Occipital lobe (tissue), 3 donors: ENCODE measurements at places on chromosomes 12 and 14.

DNA sequence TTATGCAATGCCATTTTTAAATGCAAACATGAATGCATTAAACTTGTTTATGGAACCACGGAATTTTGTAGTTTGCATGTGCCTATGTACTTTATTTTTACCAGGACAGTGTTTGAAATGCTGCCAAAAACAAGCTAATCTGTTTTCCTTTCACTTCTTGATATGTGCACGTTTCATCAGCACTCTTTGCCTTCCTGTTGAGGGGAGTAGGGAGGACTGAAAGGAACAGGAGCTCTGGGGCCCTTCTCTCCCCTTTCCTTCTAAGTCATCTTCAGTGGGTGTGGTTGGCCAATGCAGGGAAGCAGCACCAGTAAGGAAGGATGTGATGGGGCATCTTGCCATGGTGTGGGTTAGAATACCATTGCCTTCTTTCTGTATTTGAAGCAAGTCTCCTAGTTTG is 12.1 kb upstream of the PPP4R4 start:
- no peak for DNase-seq

DNA sequence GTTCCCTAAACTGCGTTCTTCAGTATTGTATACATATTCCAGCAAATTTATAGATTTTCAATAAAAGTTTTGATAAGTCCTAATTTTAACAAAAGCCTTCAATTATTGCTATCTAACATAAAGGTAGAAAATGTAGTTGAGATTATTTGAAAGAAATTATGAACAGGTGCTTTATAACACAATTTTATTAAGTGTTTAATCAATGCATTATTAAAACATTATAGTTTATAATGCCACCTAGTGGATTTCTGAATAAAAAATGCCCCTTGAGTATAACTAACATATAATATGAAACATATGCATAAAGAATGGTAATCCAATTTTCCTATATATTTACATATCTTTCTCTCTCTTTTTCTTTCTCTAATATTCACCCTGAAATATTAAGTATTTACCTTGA is 515.3 kb downstream of the SLC6A15 start:
- no peak for DNase-seq

DNA sequence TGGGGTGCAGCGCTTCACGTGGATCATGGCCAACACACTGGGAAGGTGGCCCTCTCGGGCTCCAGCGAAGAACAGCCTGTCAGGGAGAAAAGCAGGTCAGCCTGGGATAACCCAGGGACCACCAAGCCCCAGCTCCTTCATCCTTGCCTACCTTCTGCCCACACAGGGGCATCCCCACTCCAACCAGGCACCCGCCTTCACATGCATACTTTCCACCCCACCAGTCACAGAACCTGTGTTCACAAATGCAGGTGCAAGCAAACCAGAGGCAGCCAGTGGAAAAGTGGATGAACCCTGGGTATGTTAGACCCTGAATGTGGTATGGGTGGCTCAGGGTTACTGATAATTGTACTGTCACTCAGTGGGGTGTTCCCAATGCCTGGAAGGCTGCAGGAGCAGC is 12.4 kb upstream of the CEBPE start:
- no peak for DNase-seq

- peak; percentile 23 for DNase-seq
Measured at GRCh38 chr14:89911010-89911919, 43.3 kb downstream of the EFCAB11 start.

DNA sequence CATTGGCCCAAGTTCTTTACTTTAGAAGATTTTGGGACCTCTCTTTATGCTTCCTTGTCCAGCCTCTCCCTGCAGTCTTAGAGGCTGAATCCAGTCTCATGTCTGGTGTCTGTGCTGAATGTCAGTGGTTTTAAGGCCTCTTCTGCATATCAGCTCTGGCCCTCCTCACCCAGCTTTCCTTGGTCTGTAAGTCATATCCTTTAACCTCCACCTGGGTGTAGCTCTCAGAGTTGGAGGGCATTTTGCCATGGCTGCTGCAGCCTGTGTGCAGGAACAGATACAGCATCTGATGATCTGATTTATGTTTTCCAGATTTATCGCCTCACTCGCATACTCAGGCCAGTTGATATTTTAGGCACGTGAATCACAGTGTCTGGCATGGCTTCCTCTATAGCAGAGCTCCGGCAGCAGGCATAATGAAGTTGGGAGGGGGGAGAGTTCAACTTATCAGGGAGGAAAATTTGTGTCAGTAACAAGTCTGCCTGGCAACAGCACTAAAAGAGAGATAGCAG is 335.0 kb downstream of the PCNX1 start:
- DNase-seq = peak; percentile 54

DNA sequence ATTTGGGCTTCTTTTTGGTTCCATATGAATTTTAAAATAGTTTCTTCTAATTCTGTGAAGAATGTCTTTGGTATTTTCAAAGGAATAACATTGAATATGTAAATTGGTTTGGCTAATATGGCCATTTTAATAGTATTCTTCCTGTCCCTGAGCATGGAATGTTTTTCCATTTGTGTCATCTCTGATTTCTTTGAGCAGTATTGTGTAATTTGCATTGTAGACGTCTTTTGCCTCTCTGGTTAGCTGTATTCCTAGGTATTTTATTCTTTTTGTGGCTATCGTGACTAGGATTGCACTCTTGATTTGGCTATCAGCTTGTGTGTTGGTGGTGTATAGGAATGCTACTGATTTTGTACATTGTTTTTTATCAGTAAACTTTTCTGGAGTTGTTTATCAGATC is 601.9 kb downstream of the SNAPC1 start:
- DNase-seq = no peak

DNA sequence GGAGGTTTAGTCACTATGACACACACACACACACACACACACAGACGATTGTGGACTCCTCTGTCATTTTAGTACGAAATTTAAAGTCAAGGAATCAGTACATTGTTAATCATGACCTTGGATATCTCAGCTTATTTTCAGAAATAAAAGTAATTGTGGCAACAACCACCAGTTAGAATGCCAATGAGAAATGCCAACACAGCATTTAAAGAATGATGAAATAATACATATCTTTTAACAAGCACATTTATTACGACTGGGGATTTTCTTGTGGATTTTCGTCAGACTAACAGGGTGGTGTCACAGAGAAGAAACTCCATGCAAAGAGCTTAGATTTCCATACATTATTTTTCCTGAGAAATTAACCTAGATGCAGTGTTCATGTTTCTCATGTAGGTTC is 1289.4 kb downstream of the AACS start:
- no peak for DNase-seq

DNA sequence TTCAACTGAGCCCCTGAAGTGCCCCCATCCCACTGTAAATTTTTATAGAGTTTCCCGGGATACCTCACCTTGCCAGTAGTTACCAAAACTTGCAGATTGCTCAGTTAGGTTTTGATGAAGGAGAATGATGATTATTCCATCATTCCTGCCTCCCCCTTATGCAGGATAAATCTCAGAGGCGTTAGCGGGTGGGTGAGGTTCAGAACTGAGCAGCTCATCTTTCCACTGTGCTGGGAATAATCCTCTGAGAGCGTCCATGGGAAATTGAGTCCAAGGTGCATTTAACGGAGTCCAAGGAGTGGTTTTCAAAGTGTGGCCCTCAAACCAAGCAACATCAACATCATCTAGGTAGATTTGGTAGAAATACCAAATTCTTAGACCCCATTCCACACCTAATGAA is 18.7 kb downstream of the ACSM4 start:
- no peak for DNase-seq

DNA sequence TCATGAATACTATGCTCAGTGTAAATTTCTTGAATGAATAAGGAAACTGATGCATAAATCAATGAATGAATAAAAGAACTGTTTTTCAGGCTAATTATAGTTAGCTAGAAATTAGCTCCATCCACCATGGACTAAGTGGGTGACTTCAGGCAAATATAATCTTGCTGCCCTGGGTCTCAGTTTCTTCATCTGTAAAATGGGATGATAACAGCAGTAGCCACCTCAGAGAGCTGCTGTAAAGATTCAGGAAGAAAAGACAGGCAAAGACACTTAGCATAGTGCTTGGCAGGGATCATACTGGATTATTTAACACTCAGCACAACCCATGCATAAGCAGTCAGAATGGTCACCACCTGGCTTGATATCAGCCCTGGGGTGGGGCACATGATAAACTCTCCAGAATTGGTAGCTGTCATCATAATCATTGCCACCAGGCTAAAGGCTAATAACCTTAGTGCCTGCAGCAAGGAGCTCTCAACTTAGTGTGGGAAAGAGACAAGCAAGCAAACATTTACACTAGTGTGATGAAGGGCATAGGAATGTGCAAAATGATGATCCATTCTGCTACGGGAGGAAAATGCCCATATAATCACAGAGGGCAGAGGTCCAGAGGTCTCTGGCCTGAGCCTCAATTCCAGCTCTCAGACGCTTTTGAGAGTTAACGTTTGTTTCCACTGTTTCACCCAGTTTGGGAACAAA is 234.7 kb upstream of the TBX3 start:
- no peak for DNase-seq

- no peak for DNase-seq
Measured at GRCh38 chr12:108568338-108569154, 6.2 kb downstream of the ISCU start.

- no peak for DNase-seq
Measured at GRCh38 chr14:95796788-95797187, 79.8 kb upstream of the TUNAR start.

DNA sequence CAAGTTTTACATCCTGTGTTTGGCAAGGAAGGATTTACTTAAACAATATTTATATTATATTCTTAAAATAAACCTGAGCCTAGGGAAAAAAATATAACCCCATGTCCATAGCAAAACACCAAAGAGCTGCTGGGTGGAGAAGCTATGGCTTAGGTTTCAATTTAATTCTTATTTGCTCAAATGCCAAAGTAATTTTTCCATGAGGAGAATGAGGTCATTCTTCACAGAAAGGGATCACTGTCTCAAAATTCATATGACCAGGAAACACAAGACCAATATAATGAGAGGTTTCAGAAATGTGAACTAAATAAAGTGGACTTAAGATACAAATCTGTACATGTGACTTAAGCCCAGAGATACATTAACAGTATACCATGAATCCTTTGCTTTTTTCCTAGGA is 195.0 kb downstream of the PHLDA1 start:
- no peak for DNase-seq

GRCh38 chr12:40312196-40312595 is 87.4 kb downstream of the LRRK2 start:
- DNase-seq = no peak

GRCh38 chr14:81450100-81450531 is 50.0 kb upstream of the STON2 start:
- DNase-seq = no peak

DNA sequence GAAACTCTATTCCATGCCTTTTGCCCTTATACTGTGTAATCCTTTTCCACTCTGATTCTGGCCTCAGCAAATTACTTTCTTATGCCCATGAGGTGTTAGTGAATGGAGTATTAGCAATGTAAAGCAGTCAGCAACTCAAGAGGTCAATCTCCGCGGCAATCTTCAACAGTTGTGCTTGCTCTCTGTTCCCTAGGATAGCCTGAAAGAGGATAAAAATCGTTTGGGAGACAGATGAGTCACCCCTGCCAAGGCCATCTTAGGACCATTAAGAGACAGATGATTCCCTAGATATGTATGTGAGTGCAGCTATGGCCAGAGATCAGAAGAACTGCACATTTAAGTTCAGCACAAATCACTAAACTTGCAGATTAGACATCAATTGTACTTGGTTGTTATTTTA is 1145.8 kb downstream of the GALC start:
- DNase-seq = no peak

- DNase-seq = no peak
Measured at GRCh38 chr14:74983343-74983742, 19.4 kb upstream of the EIF2B2 start.

DNA sequence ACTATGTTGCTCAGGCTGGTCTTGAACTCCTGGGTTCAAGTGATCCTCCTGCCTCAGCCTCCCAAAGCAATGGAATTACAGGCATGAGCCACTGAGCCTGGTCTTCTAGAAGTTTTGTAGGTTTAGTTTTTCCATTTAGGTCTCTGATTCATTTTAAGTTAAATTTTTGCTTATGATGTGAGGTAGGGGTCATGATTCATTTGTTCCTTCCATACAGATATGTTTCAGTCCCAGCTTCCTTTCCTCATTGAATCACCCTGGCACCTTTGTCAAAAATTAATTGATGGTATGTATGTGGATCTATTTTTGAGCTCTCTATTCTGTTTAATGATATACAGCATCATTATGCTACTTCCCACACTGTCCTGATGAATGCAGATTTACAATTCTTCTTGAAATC is 25.6 kb upstream of the CABP1 start:
- no peak for DNase-seq

- no peak for DNase-seq
Measured at GRCh38 chr14:103121846-103122584, 1.2 kb upstream of the TNFAIP2 start.

DNA sequence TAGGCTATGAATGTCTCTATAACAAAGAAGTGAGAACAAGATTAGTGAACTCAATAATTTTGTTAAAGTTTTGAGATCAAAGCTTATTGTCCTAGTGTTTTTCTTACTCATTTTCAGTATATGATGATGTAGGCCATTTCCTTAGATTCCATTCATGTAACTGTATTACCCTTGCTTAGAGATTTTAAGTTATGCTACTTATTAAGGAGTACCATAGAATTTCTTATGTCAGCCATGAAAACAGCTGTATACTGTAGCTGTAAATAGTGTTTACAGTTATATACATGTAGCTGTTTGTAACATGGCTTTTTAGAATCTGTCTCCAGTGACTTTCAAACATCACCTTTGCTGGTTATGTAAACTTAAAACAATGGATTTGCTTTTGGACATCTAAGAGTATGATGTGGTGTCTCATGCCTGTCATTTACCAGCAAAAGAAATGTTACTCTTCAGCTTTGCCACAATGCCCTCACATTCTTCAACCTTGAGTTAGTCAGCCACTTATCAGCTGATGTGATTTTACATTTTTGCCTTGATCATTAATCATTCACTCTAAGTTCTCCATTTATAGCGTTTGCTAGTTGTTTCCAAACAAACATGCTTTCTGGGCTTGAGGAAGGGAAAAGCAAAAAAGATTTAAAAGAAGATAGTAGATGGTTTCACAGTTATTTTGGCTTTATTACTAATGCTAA is 55.5 kb downstream of the SLC16A7 start:
- no peak for DNase-seq

DNA sequence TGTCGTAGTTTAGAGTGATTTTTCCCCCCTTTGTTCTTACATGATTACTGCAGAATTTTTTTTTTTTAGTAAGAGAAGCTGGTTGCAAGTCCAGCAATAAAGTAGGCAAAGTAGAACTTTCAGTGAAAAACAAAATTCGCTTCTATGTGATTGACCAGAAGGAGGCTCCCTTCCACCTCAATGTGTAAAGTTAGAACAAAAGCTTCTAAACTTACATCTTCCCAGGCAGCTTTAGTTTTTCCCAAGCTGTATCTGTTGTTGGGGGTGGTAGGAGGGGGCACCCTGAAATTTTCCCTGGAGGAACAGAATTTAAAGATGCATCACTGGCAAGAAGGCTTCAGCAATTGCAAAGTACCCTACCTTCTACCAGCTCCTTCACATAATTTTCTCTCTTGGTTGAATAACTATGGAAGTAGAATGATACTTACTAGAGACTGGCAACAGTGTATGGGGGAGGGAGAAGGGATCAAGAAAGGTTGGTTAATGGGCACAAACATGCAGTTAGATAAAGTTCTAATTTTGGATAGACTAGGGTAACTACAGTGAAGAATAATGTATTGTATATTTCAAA is 87.3 kb upstream of the E2F7 start:
- no peak for DNase-seq
